Keratinocyte (primary cell): ENCODE measurements at places on chromosomes 7 and 10.

DNA sequence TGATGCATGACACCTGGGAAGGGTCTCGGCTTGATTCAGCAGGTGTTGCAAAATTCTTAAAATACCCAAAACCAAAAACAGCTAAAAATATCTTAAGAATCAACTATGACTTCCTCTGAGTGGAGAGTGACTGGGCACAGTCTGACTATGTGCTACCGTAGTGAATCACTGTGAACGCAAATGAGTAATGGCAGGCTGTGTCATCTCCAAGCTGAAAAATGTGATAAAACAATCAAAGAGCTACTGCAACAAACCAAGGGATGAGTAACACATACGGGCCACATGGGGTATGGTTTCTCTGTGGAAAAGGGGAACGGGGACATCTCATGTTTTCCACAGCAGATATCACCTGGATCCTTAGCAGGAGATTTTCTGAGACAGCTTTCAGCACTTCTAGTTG is 127.5 kb downstream of the ABCA13 start:
- peak; percentile 71 for DNase-seq

- DNase-seq = no peak
These were observed 174.5 kb upstream of the HDAC9 start for GRCh38 chr7:18320971-18321567.

DNA sequence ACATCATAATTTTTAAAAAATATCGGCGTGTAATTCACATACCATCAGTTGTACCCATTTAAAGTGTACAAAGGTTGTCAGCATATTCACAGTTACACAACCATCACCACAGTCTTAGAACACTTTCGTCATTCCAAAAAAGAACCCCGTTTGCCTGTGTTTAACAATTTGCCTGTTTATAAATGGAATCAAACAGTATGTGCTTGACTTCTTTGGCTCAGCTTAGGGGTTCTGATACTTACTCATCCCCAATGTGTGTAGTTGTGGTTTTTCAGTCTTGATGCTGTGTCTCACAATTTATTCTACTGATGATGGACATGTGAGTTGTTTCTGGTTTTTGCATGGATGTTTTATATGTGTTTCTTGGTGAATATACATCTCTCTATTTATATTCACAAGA is 50.0 kb downstream of the PRPF18 start:
- no peak for DNase-seq

DNA sequence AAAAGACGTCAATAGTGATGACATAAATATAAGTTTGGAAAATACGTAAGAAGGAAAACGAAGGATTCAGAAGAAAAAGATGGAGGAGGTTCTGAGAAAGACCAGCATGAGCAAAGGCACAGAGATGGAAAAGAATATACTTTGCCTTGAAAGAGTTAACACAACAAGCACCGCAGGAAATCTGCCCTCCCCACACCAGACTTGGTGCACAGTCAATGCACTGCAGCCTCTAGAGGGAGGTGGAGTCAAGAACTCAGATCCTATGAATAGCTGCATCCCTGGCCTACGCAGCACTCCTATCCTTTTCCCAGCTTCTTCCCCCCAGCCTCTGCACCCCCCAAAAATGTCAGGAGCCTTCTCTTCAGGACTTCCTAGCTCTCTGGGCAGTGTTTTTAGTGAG is 1370.6 kb upstream of the LRRTM3 start:
- no peak for DNase-seq

- no peak for DNase-seq
These were observed 57.4 kb downstream of the FGFR2 start for GRCh38 chr10:121540732-121541395.

DNA sequence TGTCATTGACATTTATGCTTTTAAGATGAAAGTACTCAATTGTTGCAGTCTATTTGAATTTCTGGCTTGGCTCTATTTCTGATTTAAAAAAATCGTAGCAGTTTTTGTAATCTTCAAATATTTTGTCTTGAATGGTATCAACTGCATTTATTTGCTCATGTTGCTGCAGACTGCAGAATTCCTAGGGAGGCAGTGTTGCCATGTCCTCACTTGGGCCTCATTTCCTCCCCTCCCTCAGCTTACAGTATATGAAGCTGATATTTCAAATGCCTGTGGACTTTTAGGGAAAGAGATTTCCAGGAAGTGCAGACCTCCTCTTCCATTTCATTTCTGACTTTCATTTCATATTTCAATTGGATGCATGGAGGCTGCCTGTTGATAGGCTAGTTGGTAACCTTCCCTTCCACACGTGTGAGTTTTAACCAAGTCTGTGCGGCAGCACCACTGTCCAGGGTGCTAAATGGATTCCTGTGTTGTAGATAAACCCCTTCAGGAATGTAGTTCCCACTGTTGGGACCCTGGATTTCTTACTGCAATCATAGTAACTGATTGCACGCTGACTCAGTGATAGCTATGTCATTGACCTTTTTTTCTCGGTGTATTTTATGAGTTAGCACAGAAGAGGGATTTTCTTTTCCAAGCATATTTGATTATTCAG is 17.5 kb downstream of the VPS50 start:
- DNase-seq = no peak

- DNase-seq = no peak
These were observed 83.5 kb upstream of the SH2B2 start for GRCh38 chr7:102203218-102203617.

DNA sequence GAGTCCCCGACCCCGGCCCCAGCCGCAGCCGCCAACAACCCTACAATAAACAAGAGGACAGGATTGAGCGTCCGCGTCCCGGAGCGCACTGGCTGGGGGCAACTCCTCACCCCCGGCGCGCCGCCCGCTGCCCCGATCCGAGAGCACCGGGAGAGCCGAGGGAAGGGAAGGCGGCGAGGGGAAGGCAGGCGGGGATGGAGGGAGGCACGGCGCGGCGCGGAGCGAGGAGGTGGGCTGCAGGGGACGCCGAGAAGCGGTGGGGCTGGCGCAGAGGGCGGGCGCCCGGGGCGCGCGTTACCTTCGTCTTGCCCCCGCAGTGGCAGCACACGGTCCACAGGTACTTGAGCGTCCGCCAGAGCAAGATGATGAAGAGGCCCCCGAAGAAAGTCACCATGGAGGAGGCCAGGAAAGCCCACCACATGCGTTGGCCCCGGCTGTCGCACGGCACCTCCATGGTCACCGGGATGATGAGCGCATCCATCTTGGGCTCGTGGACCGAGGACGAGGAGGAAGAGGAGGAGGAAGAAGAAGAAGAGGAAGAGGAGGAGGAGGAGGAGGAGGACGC is 559 bp downstream of the KCNMA1 start:
- DNase-seq = no peak

- peak; percentile 79 for DNase-seq
These were observed 50.6 kb downstream of the PRTFDC1 start for GRCh38 chr10:24901686-24902399.

DNA sequence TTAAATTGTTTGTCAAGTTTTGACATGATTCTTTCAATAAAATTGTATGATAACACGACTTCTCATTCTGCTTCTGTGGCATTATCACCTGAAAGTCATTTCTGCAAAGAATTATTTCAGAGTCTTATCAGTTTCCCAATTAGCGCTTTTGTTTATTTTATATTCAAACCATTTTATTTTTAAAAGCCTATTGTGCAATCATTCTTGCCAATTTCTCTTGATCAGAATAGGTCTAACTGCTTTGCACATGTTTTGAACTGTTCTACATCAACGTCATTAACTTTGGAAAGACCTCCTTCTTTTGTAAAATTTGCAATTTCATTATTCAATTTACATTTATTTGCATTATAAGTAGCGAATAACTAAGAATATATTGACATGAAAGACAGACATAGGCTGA is 758.1 kb downstream of the CNTNAP2 start:
- no peak for DNase-seq

DNA sequence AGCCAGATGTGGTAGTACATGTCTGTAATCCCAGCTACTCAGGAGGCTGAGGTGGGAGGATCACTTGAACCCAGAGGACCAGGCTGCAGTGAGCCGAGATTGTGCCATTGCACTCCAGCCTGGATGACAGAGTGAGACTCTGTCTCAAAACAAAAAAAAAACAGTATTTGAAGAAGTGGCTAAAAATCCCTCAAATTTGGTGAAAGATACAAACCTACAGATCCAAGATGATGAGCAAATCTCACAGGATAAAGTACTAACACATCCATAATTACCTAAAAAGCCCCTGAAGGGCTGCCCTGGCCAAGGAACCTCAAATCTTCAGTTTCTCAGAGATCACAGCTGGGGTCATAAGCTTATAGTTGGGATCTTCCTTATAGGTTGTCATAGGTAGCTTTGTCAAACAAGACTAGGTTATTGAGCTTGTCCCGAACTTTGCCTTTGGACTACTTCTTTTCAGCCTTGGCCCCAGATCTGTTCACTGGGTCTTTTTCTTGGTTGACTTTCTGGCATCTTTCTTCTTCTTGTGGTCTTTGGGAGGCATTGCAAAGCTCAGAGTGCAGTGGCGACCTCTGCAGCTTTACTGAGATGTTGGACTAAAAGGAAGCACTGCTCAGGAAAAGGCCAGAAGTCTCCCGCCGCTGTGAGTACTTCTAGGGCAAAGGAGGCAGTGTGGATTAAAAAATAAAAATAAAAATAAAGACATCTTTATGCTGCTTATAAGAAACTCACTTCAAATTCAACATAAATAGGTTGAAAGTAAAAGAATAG is 28.6 kb upstream of the SAR1A start:
- DNase-seq = no peak

DNA sequence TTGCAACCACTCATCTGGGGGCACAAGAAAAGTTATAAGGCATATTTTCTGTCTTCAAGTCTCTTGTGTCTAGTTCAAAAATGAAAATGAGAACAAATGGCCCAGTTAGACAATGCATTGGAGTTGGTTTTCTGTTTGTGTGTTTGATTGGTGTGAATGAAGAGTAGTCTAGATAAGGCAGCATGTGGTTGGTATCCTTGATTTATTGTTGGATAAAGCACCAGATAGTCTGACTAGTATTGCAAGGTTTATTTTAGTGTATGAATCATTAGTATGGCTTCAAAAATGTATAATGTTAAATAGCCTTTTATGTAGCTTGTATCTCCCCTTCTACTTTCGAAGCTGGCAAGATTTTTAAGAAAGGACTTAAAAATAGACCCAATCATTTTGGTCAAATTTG is 237.3 kb downstream of the CDK14 start:
- no peak for DNase-seq

GRCh38 chr7:132646052-132646451 is 69.8 kb upstream of the PLXNA4 start:
- no peak for DNase-seq

DNA sequence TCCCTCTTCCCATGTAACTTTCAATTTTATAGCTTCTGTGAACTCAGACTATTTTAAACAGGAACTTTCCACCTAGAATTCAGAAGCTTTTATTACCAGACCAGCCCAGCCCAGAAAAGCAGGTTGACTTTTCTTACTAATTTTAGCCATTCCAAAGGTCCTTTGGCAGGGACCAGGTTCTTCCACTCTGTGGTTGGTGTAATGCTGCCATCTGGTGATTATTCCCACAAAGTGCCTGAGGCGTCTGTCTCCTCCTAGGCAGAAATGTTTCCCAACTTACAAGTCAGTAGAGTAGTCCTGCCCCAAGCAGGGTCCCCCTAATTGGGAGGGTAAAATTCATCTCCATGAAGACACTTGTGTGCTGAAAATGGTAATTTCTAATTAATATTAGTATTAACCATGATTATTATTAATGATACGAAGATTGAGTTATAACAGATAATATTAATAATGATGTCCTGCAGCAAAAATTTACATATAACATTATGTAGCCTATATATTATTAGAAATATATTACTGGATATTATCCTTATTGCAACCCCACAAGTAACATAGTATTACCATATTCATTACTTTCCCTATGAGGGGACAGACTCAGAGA is 53.0 kb upstream of the PPP1R17 start:
- peak; percentile 11 for DNase-seq

GRCh38 chr10:8042721-8043568 is 11.5 kb upstream of the GATA3 start:
- DNase-seq = no peak

DNA sequence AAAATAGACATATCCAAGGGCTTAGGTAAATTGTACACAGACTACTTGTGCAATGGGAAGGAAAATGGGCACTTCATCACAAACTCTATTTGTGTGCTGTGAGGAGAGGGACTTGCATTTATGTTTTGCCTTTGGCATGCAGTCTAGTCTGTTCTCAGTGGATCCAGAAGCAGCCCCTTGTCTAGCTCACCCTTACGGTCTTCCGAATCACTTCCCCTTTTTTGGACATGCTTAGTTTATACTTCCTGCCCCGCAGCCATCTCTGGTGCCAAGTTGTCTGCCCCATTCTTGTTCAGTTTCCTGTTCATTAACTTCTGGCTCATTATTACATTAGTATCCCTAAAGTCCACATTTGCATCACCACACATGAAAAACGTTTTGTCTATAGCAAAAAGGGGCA is 161.6 kb downstream of the NRCAM start:
- no peak for DNase-seq

DNA sequence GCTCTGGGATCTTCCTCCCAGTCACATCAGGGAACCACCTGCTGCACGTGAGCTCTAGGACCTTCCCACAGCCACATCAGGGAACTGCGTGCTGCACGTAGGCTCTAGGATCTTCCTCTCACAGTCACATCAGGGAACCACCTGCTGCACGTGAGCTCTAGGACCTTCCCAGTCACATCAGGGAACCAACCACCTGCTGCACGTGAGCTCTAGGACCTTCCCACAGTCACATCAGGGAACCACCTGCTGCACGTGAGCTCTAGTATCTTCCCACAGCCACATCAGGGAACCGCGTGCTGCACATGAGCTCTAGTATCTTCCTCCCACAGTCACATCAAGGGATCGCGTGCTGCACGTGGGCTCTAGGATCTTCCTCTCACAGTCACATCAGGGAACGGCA is 229.7 kb downstream of the DIP2C start:
- DNase-seq = no peak

DNA sequence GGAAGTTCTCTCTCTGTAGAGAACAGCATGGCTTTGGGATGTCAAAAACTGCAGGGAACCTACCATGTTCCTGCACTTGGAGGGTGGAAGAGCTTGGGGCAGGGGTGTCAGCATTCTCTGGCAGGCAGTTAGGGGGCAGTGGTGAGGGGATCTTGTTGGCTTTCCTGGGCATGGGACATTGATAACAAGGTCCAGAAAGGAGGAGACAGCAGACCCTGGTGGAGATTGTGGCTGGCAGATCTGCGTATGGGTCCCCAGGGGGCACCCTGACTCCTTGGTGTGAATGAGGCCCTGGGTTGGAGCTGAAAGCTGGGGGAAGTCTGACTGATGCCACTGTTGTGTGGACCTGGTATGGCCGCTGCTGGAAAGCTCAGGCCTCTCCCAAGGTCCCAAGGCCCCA is 22.9 kb upstream of the CAMK2B start:
- DNase-seq = no peak

DNA sequence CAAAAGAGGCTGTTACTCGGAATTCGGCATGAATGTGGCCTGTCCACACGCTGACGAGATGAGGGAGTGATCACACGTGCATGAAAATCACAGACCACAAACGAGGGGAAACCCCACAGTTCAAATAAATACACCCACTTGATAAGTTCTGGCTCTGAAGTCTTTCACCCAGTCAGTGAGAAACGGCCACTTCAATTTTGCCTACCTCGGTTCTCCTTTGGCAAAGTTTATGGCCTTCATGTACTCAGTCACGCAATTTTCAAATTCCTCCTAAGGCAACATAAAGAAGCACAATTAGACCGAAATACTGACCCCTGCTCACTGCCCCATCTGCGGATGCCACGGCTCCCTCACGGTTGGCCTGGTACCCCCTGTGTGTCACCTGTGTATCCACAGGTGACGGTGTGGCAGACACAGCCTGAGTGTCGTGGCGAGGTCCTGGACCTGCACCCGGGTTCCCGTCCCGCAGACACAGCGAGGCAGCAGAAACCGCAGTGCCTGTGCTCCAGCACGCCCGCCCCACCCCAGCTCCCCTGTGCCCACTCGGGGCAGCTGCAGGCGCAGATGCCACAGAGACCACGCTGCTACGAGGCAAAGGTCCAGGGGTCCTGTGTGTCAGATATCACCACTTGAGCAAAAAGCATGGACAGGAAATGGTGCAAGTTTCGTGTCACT is 1.4 kb downstream of the CFAP46 start:
- DNase-seq = no peak
